ENCODE measurements at places on chromosomes 13 and 19. TPM values are rescaled to one million over a fixed set of nuclear protein-coding genes. Genes with fewer than 3 reads are reported as not detected.

GRCh38 chr13:71149498-71150363, 717.3 kb downstream of the DACH1 start:
- no peak for DNase-seq

GRCh38 chr19:18789883-18790565, 1.1 kb downstream of the COMP start:
- no peak for DNase-seq

DNA sequence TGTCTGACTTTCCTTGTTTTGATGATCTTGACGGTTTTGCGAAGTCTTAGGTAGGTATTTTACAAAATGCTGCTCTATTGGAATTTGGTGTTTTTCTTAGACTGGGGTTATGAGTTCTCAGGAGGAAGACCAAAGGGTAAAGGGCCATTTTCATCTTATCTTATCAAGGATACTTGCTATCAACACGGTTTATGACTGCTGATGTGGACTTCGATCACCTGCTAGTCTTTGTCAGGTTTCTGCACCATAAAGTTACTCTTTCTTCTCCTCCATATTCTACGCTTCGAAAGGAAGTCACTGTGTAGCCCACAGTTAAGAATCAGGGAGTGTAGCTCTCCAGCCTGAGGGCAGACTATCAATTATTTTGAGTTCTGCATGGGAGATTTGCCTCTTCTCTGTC, 7.4 kb upstream of the CEBPG start:
- DNase-seq = no peak

GRCh38 chr13:32107474-32107873, 75.9 kb downstream of the FRY start:
- no peak for DNase-seq

DNA sequence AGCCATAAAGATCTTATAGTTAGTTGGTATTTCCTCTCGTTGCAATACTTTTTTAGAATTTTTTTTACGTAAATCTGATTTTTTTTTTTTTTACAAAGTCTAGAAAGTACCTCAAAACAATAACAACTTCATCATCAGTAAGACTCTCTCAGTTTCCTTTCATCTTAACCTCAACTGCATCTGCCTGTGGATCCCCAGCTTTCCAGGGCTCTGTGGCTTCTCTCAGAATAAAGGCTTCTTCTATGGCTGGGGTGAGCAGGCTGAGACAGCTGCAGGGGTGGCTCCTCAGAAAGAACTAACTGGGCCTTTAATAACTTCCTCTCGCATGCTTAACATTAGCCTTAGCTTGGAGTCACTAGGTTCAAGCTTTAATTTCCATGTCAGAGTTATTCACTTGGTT, 4.2 kb downstream of the ZNF506 start:
- DNase-seq = no peak

GRCh38 chr19:19211499-19212420, at the start of gene NCAN:
TSS of gene NCAN (plus strand) at chr19:19211958. CDS start at chr19:19216954, 4,996 bp downstream.
- no peak for DNase-seq

GRCh38 chr19:50909240-50910070, 1.7 kb downstream of the KLK4 start:
- no peak for DNase-seq

DNA sequence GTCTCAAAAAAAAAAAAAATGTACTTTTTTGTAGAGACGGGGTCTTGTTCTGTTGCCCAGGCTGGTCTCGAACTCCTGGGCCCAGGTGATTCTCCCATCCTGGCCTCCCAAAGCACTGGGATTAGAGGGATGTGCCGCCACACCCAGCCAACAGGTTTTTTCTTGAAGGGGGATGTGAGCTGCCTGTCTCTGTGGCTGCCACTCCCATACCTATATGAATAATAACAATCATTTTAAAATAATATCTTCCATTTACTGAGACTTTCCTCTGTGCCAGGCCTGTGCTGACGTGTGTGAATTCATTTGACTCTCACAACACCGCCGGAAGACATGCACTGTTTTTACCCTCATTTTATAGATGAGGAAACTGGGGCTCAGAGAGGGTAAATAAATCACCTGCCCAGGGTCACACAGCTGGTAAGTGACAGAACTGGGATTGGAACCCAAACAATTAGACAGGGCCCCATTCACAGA, 7.2 kb upstream of the BCL3 start:
- DNase-seq = no peak

DNA sequence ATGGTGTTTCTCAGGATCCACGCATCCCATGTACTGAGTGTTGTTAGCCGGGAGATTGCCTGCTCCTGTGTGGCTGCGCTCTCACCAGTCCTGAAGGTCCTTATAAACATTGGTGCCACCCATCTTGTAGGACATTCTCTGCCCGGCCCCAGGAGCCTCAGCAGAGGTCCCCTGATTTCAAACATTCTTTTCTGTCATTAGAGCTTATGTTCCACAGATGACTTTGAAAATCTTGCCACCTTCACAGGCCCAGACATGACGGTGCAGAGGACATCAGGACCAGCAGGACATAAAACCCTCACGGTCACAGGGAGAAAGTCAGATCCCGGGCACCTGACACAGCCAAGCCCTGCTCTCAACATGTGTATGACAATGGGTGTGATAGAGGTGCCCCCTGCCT, 33.2 kb upstream of the PEPD start:
- no peak for DNase-seq

DNA sequence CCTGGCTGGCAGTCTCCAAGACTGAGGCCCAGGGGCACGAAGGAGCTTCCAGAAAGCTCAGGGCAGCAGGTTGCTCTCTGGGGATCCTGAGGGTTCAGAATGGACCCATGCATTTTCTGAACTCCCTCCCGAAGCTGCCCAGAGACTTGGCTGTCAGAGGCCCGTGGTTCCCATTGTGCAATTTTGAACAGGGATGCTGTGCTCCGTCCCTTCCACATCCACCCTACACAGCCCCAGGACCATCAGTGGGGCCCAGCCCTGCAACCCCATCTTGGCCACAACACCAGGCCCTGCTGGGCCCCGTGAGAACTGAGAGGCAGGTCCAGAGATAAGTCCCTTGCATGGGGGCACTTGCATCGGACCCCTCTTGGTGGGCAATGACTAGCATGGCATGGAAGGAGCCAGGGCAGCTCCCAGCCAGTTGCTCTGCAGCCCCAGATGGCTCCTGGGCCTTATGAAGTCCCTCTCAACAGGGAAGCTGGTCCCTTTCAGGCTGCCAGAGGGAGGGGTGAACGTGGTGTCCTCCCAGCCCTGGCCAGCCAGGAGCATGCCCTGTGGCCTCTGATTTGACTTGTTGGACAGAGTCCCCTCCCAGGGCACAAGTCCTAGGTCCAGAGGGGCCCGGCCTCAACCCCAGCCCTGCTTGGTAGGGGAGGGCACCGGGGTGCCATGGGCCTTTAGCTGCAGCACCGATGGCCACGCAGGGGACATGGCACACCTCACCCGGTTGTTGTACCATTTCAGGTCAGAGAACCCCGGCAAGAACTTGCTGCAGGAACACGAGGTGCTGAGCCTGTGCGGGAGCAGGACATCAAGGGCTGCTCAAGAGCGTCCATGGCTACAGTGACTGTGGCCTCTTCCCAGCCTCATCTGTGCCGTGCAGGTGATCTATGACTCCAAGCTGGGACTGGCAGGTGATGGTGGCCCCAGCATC, 17.3 kb upstream of the ZNF14 start:
- no peak for DNase-seq

- DNase-seq = no peak
Measured at GRCh38 chr13:45473627-45474026, 8.9 kb downstream of the COG3 start.

DNA sequence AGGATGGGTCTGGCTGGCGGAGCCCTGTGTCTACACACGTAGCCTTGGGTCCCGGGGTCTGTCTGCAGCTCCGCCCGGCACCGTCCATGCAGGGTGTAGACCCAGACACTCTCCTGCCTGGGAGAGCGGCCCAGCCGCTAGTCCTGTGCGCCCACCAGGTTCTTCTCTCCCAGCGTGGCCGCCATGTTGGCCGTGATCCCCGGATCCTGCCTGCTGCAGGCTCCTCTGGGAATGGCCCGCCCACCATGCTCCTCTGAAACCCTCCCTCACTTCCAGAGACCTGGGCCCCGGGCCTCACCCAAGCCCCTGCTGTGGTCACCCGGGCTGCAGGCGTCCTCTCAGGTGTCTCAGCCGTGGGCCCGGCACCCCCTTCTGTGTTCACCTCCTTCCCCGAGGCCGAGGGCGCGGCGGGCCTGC, 57.7 kb upstream of the MCF2L start:
- DNase-seq = no peak

DNA sequence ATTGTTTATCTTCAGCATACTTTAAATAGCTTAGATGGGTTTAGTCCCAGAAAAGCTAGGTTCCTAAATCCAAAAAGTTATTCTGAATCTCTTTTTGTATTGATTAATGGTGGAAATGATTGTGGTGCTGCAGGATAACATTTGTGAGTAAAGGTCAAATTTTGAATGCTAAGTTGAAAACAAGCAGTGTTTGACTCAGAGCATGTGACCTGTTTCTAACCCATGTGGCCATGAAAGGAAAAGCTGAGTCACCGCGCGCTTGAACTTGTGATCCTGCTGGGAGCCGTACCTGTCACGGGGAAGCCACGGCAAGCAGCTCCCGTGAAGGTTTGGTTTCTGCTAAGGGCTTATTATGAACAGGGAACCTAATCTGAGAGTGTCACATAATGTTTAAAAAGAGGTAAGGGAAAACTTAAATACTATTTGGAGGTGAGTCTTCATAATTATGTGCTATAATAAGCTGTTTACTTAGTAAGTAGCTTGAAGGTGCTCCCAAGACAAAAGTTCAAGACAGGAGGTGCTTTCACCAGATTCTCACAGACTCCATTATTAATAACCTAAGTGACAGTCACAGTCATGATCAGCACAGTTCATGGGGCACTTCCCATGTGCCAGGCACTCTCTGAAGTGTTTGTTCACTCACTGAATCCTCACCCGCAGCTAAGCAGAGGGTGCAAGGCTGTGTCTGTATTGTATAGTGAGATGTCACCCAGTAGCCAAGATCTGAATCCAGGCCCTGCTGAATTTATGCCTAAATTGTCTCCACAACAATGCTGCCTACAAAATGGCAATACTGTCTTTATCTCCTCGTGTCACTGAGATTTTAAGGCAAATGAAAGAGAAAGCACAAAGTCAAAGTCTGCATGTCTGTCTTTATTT, 286.5 kb downstream of the MYO16 start:
- peak; percentile 72 for DNase-seq

DNA sequence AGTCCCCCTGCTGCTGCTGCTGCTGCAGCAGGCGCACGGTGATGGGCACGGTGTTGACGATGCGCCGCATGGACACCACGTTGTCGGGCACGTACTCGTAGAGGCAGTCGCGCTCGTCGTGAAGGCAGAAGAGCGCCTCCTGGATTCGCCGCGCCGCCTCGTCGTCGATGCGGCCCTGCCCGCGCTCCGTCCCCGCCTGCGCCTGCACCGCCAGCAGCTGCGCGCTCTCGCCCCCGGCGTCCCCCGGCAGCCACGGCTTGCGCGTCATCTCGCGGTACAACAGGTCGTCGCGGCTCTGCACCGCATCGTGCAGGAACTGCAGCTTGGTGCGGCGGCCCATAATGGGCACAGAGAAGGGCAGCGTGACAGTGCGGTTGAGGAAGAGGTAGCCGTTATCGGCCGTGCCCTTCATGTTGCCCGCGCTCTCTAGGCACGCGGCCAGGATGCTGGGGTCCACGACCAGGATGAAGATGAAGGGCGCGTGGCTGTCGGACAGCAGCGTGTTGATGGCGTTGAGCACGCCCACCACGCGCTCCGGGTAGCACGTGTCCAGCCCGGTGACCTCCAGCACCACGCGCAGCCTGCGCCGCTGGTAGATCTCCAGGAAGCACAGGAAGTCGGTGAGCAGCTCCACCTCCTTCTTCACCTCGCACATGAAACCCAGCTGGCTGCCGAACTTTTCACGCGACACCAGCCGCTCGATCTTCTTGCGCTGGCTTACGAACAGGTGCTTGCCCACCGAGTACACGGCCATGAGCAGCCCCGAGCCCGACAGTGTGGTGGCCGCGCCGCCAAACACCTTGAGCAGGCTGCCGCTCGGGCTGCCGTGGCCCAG, 8.1 kb downstream of the NKPD1 start:
- no peak for DNase-seq

- DNase-seq = no peak
Measured at GRCh38 chr13:113373811-113374485, 10.0 kb upstream of the GRTP1 start.

GRCh38 chr13:105341758-105342157, 1193.7 kb downstream of the EFNB2 start:
- no peak for DNase-seq

GRCh38 chr13:72164811-72165210, 297.8 kb upstream of the DACH1 start:
- no peak for DNase-seq

DNA sequence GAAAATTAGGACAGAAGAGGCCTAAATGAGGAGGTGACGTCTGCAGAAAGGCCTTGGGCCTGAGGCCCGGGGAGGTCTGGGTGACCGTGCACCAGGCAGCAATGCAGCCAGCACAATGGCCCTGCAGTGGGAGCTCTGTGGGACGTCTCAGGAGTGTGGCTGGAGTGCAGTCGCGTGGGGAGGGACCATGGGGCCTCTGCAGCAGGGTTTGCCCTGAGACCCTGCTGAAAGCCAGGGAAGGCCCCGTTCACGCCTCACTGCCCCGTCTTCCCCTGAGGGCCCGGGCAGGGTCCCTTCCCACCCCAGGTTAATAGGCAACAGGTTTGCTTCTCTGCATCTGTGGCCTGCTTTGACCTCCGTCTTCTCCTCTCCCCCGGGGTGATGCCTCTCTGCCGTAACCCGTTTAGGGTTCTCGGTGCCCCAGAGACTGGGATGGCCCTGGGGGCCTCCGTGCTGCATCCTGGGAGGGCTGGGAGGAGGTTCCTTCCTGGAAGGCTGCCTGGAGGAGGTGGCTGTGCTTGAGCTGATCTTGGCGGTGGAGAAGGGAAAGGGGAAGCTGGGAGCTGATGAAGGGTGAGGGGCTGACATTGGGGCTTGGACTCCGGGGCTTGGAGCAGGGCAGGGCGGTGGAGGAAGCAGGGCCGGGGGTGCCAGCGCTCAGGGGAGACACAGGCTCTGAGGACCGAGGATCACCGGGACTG, 9.7 kb downstream of the PALM start:
- DNase-seq = no peak

DNA sequence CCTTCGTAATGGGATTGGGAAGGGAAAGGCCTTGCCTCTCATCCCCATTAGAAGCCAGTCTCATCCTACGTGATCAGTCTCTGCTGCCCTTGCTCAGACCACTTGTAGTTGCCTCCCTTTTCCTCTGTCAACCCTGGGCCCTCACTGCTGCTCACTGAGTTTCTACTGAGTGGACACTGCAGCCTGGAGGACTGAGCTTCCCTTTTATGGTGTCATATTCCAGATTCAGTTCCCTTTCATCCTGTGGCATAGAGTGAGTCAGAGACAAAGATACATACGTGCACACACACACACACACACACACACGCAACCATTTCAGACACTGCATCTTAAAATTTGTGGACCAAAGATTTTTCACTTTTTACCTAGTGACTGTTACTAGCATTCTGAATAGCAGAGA, 56.6 kb downstream of the COG3 start:
- no peak for DNase-seq

KIR3DL1 gene
- not detected for total RNA-seq

PCDH17 gene
- 3.3 TPM for total RNA-seq

GFY gene
- not detected for total RNA-seq

PEX11G gene
- total RNA-seq = 1.1 TPM

PNMA8A gene
- total RNA-seq = 17.3 TPM

FUT3 gene
- 0.30 TPM for total RNA-seq

FOXO1 gene
- total RNA-seq = 23.9 TPM

IL11 gene
- 0.30 TPM for total RNA-seq

MPHOSPH8 gene
- total RNA-seq = 29.6 TPM

RPS15 gene
- total RNA-seq = 533 TPM

BORCS8 gene
- 4.9 TPM for total RNA-seq

ZNF296 gene
- 0.39 TPM for total RNA-seq

KLF1 gene
- 1.7 TPM for total RNA-seq

Measured in skin of body (tissue), 3 donors.